ENCODE measurements at places on chromosomes 16 and 17.

DNA sequence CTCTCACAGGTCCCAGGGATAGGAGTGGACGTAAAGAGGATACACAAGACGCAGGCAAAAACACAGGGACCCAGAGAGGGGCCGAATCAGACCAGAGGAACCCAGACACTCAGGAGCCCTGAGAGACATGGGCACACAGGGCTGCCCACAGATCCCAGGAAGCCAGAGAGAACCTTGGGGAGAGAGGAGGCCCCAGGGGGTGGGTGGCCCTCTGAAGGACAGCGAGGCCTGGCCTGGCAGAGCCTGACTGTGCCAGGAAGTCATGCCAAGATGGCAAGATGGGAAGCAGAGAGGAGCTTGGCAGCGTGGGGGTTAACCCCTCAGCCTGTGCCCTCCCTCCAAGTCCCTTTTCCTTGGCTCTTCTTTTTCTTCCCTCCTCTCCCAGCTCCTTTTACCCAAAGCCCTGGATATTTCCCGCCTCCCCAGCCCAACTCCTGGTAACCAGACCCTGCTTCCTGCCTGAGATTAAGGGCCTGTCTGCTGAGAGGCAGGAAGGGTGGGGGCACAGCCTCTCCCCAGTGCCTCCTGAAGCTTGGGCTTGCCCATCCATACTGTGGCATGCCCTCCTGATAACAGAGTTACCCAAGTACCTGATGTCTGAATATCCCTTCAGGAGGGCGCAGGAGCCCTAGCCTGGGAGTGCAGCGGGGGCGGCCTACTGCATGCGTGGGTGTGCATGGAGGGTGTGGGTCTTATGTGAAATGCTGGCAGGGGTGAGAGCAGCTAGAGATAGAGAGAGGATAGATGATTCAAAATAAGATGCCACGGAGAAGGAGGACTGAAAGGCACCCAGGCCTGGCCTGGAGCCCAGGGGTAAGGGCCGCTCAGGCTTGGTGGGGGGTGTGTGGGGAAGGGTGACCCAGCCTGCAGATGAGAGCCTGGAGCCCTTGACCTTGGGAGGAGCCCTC, 6.0 kb upstream of the TBX21 start:
- DNase-seq: no peak

- DNase-seq: no peak
These were observed 1.8 kb downstream of the CCL5 start for GRCh38 chr17:35878361-35878760.

DNA sequence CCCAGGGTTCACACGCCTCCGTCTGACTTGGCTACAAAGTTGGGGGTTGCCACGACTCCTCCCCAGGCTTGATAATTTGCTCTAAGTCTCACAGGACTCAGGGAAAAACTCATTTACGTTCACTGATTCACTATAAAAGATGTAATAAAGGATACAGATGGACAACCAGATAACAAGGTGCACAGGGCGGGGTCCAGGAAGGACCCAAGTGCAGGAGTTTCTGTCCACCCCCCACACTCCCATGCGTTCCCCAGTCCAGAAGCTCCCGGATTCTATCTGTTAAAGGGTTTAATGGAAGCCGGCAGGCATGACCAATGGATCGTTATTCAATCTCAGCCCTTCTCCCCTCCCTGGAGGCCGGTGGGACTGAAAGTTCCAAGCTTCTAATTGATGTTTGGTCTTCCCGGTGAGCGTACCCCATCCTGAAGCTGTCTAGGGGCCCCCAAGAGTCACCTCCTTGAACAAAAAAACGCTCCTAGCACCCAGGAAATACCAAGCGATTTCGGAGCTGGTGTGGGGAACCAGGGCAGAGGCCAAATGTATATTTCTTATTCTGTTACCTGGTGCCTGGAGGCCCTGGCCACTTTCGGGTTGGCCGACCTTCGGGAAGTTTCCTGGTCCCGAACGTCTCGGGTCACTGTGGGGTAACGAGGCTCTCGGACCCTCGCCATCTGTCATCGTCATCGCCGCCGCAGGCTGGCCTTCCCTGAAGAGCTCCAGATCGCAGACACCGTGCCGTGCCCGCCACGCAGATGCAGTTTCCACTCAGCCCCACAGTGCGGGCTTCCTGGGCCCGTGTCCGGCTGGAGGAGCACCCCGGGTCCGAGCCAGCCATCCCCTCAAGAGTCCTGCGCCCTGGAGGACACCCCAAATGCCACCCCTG, 13.5 kb upstream of the METRNL start:
- no peak for DNase-seq

DNA sequence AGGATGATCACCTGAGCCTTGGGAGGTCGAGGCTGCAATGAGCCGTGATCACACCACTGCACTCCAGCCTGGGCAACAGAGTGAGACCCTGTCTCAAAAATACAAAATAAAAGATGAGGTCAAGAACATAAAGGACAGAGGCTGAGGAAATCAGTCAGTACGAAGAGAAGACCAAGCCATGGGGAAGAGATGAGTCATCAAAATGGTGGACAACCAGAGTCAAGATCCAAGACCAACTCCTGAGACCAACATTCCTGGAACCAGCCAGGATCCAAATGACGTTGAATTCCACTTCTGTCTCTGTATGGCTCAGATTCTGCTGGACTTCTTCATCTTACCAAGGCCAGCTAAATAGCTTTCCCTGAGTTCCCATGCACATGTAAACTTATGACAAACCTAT, 44.8 kb upstream of the NOG start:
- no peak for DNase-seq

GRCh38 chr17:39761861-39762496, 24.2 kb downstream of the GRB7 start:
- DNase-seq: no peak

GRCh38 chr17:77321649-77322513, 181.1 kb downstream of the SEC14L1 start:
- no peak for DNase-seq

- peak; percentile 92 for DNase-seq
These were observed 45.7 kb upstream of the FAM20A start for GRCh38 chr17:68646626-68647526.

- DNase-seq: no peak
These were observed 168.2 kb downstream of the VPS53 start for GRCh38 chr17:546456-546855.
